ENCODE measurements at places on chromosomes 11 and 22. TPM values are rescaled to one million over a fixed set of nuclear protein-coding genes. Genes with fewer than 3 reads are reported as not detected.

GRCh38 chr11:36097219-36097650, 153.4 kb downstream of the LDLRAD3 start:
- H3K4me3 ChIP-seq: no peak overlapping the region
- no peak for DNase-seq
- H3K36me3 ChIP-seq: peaks cover 1% of the 10 kb centered on the region
- H3K27me3 ChIP-seq: no peaks in the 10 kb centered on the region
- peaks cover 10% of the 10 kb centered on the region for H3K4me1 ChIP-seq

DNA sequence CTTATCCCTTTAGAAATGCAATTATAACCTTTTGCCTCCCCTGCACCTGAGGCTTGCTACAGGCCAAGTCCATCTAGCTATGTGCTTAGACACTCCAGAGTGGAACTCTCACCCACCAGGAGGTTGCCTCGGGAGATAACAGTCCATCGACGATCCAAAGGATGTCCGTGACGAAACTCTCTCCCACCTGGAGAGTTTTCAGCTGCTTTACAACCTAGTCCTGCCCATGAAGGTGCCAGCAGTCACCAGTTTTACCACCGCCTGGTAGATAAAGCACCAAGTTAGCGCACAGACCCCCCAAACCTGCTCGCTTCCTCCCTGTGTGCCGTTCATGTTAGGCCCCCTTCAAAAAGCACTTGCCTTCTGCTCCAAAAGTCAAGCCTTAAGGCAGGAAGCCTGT, 53.1 kb upstream of the SHISAL1 start:
- no peak for DNase-seq
- peaks cover 39% of the 10 kb centered on the region for H3K4me1 ChIP-seq
- no peaks in the 10 kb centered on the region for H3K27me3 ChIP-seq
- H3K36me3 ChIP-seq: no peaks in the 10 kb centered on the region
- H3K27ac ChIP-seq: no peak overlapping the region

GRCh38 chr22:46056546-46057245, 79.7 kb upstream of the WNT7B start:
- no peak overlapping the region for H3K4me3 ChIP-seq
- DNase-seq: no peak
- H3K27me3 ChIP-seq: no peaks in the 10 kb centered on the region
- H3K4me1 ChIP-seq: peaks cover 26% of the 10 kb centered on the region
- H3K36me3 ChIP-seq: 0 out of 2 replicates have a peak, but pooled peaks cover 1% of the 10 kb centered on the region

The RAB39A gene
- not detected for polyA plus RNA-seq

The RFPL3 gene
- not detected for polyA plus RNA-seq

DNA sequence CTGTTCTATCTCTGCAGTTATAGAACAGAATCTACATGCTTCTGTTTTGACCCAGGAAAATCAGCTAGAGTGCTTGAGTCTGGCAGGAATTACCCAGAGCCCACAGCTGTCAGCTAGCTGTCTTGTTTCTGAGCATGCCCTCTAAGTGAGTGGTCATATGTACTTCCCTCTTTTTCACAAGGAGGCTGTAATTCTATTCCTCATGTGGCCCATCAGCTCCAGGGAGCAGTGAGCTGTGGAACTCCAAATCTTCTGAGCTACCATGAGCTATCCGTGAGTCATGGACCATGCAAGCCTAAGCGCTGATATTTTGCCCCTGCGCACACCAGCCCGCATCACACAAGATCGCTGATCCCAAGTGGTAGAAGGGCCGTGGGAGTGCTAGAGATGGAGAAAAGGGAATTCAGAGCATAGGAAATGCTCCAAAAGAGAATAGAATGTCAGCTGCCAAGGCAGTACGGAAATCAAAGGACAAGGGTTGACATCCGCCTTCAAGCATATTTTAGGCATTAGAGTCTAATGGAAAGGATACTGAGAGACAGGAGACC, 5.4 kb downstream of the FJX1 start:
- no peak overlapping the region for H3K4me3 ChIP-seq
- 0 out of 2 replicates have a peak overlapping the region, but pooled peaks have one; percentile 7 for H3K27ac ChIP-seq
- peak; percentile 94 for DNase-seq
- H3K27me3 ChIP-seq: no peaks in the 10 kb centered on the region
- H3K36me3 ChIP-seq: no peaks in the 10 kb centered on the region

DNA sequence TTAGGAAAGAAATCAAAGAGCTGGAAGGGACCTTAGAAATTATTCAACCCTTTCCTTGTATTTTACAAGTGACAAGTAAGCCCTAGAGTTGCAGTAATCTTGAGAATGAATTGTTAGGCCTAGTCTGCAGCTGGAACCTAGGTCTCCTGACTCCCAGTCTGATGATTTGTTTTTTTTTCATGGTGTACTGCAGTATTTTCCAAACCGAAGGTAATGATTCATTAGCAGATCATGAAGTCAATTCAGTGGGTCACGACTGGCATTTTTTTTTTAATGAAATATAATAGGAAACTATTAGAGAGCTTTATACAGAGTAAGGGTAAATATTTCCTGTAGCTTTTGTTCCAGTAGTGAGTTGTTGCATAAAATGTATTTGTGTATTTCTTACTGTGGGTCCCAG, 42.8 kb downstream of the EXT2 start:
- H3K27me3 ChIP-seq: no peaks in the 10 kb centered on the region
- no peak overlapping the region for H3K4me3 ChIP-seq
- H3K4me1 ChIP-seq: peaks cover 4% of the 10 kb centered on the region
- H3K36me3 ChIP-seq: 0 out of 2 replicates have a peak, but pooled peaks cover 1% of the 10 kb centered on the region

The IL18 gene
- 0.89 TPM for polyA plus RNA-seq

DNA sequence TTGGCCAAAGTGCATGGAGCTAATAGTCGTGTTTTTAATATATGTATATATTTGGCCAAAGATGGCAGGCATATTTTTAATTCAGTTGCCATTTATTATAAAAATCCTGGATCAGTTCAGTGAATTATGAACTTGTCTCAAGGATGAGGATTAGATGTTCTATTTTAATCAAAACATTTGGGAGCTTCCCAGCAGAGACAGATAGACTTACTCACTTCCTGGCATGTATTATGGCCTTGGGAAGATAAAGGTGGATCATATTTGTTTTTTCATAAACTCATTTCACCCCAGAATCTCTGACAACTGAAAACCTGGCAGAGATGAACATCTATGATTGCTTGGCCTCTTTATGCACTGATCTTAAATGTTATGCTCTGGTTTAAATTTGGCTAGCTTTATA, 148.8 kb downstream of the NCAM1 start:
- DNase-seq: no peak
- no peak overlapping the region for H3K27ac ChIP-seq
- no peaks in the 10 kb centered on the region for H3K27me3 ChIP-seq
- no peak overlapping the region for H3K4me3 ChIP-seq

DNA sequence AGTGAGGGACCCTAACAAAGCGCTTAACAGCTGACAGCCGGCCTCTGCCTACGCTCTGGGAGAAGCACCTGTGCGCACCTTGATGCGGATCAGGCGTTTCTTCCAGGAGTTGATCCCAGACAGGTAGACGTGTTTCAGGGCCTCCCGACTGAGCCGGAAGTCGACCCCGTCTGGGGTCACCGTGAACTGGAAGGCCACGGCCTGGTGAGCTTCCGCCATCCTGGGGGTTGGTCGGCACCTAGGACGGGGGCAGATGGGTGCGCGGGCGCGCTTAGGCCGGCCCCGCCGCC, 585 bp downstream of the CPT1B start:
- H3K36me3 ChIP-seq: peaks cover 4% of the 10 kb centered on the region
- no peak for DNase-seq
- H3K27me3 ChIP-seq: no peaks in the 10 kb centered on the region

GRCh38 chr11:46001448-46001914, 79.0 kb downstream of the LARGE2 start:
- DNase-seq: peak; percentile 70
- peaks cover 7% of the 10 kb centered on the region for H3K4me1 ChIP-seq
- no peaks in the 10 kb centered on the region for H3K27me3 ChIP-seq
- H3K4me3 ChIP-seq: no peak overlapping the region

- no peak overlapping the region for H3K27ac ChIP-seq
- DNase-seq: peak; percentile 85
- H3K27me3 ChIP-seq: no peaks in the 10 kb centered on the region
These were observed 146.2 kb upstream of the RASSF10 start for GRCh38 chr11:12862696-12863469.

DNA sequence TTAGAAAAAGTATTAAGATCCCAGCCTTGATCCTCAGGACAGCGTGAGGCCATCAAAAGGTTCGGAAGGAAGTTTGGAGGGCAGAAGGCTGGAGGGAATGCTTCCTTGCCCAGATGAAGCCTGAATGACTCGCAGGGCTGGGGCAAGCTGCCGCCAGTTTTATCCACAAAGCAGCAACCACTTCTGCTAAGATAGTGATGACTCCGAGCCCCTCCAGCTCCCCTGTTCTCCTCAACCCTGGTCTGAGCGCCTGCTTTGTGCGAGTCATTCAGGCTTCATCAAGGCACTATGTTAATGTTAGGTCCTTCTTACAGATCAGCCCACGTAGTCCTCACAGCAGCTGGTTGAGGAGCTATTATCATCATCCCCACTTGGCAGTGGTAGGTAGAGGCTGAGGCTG, 158.8 kb downstream of the COMMD9 start:
- H3K27me3 ChIP-seq: no peaks in the 10 kb centered on the region
- peak; percentile 77 for DNase-seq
- no peak overlapping the region for H3K27ac ChIP-seq
- no peak overlapping the region for H3K4me3 ChIP-seq
- no peaks in the 10 kb centered on the region for H3K36me3 ChIP-seq

DNA sequence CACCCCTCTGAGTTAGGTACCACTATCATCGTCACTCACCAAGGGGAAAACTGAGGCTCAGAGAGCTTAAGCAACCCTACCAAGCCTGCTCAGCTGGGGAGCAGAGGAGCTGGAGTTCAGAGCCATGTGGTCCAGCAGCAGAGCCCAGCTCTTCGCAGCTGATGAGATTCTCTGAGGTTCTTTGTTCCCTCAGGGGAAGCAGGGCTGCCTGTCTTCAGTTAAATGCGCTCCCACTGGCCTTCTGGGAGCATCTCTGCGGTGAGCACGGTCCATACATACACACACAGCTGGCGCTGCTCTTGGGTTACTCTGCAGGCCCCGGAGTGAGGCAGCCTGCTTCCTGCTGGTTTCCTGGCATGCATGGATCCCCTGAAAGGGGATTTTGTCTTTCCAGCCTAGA, 5.2 kb upstream of the PTGDR2 start:
- no peak overlapping the region for H3K27ac ChIP-seq
- peaks cover 13% of the 10 kb centered on the region for H3K27me3 ChIP-seq
- no peak for DNase-seq
- no peaks in the 10 kb centered on the region for H3K36me3 ChIP-seq
- H3K4me3 ChIP-seq: no peak overlapping the region

- H3K4me3 ChIP-seq: no peak overlapping the region
- peaks cover 4% of the 10 kb centered on the region for H3K27me3 ChIP-seq
- H3K36me3 ChIP-seq: no peaks in the 10 kb centered on the region
- peak; percentile 18 for DNase-seq
- H3K27ac ChIP-seq: no peak overlapping the region
These were observed 1.9 kb downstream of the BTG4 start for GRCh38 chr11:111510311-111510710.

GRCh38 chr11:58923300-58923788, 15.9 kb upstream of the GLYATL1 start:
- H3K4me1 ChIP-seq: peaks cover 3% of the 10 kb centered on the region
- H3K27me3 ChIP-seq: no peaks in the 10 kb centered on the region
- DNase-seq: peak; percentile 46

DNA sequence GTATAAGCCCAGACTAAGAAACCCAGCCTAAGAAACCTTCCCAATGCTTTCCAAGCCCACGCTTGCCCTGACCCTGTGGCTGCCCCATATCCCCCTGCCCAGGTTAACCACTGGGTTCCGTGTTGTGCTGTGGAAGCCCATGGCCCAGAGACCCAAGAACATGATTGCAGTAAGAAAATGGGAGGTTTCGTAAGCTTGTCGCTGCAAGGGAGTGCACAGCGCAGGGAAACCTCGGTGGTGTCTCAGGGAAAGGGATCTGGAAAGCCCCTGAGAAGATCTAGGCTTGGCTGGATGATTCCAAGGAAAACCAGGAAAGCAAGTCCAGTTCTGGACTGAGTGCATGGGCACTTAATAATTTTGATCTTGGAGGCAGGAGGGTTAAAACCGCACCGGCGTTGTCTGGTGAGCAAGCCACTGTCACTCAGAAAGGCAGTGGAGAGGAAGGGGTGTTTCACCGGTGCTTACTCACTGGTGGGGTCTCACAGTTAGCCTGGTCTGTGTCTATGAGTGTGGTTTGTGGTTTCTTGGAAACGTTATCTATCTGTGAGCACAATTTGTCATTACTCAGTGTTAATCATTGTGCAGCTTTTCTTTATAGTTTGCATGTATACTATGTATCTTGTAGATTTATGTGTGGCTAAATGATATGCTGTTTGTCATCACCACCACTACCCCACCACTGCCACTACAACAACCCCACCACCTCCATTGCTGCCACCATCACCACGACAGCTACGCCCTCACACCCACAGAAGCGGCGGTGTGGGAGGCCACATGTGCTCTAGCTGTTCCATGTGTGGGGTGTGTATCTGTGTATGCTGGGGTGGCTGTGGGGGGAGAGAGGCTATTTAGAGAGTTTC, 53.3 kb upstream of the PRDM11 start:
- H3K36me3 ChIP-seq: no peaks in the 10 kb centered on the region
- H3K27ac ChIP-seq: no peak overlapping the region
- peaks cover 24% of the 10 kb centered on the region for H3K4me1 ChIP-seq
- peaks cover 31% of the 10 kb centered on the region for H3K27me3 ChIP-seq
- H3K4me3 ChIP-seq: no peak overlapping the region
- peak; percentile 85 for DNase-seq

The SERHL2 gene
- 5.6 TPM for polyA plus RNA-seq

- H3K27ac ChIP-seq: no peak overlapping the region
- no peaks in the 10 kb centered on the region for H3K27me3 ChIP-seq
- DNase-seq: no peak
- H3K36me3 ChIP-seq: no peaks in the 10 kb centered on the region
These were observed 1079.7 kb downstream of the TBC1D22A start for GRCh38 chr22:47842119-47842518.

- H3K36me3 ChIP-seq: no peaks in the 10 kb centered on the region
- no peaks in the 10 kb centered on the region for H3K27me3 ChIP-seq
- peaks cover 4% of the 10 kb centered on the region for H3K4me1 ChIP-seq
- no peak overlapping the region for H3K27ac ChIP-seq
These were observed 432.1 kb upstream of the DDI1 start for GRCh38 chr11:103604310-103604709.

The GAL3ST1 gene
- polyA plus RNA-seq: not detected

Measured in IMR-90 (cell line).